Left renal cortex interstitium (tissue), 4 donors: ENCODE measurements at places on chromosomes 2 and 18. TPM values are rescaled to one million over a fixed set of nuclear protein-coding genes. Genes with fewer than 3 reads are reported as not detected.

- DNase-seq, result no peak
Observed at GRCh38 chr2:15733867-15734673, 142.4 kb downstream of the DDX1 start.

DNA sequence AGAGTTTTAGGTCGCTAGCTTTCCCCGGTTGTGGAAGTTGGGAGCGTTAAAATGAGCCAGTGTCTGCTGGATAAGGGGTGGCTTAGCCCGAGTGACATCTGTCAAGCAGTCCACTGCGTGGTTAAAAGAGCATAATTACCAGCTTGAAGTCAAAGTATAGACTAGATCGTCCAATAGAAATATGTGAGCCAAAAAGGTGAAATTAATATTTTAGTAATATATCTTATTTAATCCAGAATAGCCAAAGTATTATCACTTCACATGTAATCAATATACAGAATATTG, 654 bp downstream of the COMMD1 start:
- DNase-seq, result no peak

DNA sequence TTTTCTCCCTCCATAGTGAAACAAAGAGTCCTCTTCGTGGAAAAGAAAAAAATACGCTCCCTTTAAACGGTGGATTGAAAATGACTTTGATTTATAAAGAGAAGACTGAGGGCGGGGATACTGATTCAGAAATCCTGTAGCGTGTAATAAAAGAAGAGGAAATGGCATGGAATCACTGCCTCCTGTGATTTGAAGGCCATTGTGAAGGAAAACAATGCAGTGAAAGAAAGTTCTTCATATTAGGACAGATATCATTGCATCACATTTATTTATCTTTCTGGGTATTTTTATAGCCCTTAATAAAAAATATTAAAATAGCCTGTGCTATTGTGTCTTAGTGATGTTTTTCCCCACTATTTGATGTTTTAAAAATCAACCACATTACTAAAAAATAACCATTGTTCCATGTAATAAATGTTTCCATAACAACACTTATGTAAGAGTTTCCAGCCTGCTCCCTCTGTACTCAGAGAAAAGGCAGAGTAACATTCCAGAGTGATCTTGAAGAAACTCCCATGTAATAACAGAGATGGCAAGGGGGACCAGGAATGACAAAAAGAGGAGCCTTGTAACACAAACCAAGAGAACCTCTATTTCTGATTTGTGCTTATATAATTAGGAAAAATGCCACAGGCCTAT, 8.0 kb downstream of the MRPL33 start:
- DNase-seq, result no peak

GRCh38 chr2:152874955-152875354, 156.5 kb downstream of the ARL6IP6 start:
- DNase-seq, result no peak

MC5R gene
- polyA plus RNA-seq, result 0.17 TPM
